SK-N-MC (cell line): ENCODE measurements at places on chromosomes 1 and 21.
A peak's percentile ranks its signal among the peaks of the same experiment; 100 is the strongest.

DNA sequence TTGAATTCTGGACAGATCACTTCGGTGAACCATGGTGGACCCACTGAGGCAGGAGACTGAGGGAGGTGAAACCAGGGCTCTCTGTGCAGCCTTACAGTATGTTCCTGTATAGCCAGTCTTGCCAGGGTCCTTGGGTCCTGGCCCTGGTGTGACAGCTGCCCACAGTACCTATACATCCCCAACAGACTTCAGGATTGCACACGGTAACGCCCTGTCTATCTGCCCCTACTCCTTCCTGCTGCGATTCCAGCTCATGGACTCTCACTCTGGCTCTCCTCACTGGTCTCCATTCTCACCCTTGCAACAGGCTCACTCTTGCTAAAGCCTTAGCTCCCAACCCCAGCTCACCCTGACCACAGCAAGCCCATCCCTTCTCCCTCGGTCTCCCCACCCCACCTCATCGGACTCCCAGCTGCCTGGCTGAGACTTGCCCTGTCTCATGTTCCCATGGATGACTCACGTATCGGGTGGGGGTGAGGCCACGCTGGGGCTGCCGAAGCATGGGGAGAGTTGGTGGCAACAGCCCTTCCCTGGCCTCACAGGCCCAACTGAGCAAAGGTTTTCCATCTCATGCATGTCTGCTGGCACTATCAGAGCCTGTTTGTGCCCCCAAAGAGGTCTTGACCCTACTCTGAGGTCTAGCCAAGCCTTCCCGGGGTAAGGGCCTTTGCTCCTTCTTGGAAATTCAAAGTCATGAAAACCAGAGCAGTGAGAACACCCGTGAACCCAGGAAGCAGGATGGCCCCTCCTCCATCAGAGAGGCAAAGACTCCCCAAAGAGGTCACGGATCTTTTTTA, 7.1 kb downstream of the PHLDA3 start:
- DNase-seq: no peak

- DNase-seq: no peak
Observed at GRCh38 chr1:227170361-227171166, 147.7 kb downstream of the CDC42BPA start.

GRCh38 chr1:46490656-46491442, 1.2 kb downstream of the DMBX1 start:
- DNase-seq: no peak

DNA sequence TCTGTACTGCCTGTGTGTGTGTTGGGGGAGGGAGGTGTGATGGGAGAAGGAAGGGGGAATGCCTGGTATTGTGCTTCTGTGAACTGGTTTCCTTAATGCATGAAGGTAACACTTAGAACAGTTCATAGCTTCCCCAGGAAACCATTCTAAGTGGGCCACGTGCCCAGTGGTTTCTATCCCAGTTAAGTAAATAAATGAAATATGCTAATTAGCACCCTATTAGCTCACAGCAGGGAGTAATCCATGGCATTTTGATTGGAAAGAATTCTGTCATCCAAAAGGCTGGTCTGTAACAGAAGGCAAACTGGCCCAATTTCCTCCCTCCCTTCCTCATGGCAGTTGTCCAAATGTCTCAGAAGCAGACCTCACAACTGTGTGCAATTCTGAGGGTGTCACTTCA, 199.3 kb downstream of the TTLL7 start:
- no peak for DNase-seq

DNA sequence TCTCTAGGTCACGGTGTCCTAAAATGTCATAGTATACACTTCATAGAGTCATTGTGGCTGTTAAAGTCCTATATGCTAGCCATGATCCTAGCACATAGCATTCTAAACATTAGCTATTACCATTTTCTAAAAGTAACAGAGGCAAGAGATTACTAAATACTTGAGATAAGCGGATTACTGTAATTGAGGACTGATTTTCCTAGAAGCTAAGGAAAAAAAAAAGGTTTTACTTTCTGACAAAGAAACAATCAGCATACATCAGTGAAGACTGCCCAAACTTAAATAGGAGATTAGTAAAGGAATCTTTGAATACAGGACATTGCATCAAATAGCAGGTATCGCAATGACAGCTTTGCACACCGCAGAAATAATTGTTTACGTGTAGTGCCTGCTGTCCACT, 91.3 kb upstream of the HNRNPU start:
- no peak for DNase-seq

- no peak for DNase-seq
Observed at GRCh38 chr1:7497107-7497637, 273.9 kb upstream of the VAMP3 start.

- no peak for DNase-seq
Observed at GRCh38 chr1:243416495-243416894, 160.7 kb downstream of the SDCCAG8 start.

DNA sequence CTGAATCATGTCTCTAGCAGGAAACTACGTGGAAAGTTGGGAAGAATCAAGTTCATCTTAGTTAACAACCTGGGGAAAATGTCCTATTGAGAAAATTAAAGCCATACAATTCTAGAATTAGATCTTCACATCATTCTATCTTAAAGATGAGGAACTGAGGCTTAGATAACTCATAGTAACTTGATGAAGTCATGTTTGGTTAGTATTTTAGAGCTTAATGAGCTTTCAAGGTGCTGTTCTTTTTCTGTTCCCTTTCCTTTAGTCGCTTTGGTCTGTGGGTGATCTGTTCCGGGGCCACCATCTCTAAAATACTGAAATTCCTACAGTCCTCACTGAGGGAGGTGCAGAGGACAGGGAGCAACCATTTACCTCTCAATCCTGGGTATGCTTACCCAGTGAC, 4.3 kb upstream of the GLUL start:
- no peak for DNase-seq

DNA sequence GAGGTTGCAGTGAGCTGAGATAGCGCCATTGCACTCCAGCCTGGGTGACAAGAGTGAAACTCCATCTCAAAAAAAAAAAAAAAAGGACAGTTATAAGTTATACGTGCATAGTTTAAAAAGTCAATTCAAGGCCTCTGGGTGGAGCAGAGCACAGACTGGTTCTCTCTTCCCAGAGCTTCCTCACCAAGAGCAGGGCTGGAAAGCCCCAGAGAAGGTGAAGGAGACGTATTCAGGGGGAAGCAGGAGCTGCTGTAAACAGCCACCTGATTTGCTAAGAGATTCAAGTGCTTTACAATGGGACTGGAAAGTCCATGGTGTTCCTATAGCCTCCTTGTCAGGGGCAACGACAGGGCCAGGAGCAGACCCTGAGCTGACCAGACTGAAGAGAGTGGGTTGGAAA, 85.0 kb upstream of the LYST start:
- no peak for DNase-seq

- no peak for DNase-seq
Observed at GRCh38 chr1:51422367-51423072, 92.2 kb upstream of the TTC39A start.

DNA sequence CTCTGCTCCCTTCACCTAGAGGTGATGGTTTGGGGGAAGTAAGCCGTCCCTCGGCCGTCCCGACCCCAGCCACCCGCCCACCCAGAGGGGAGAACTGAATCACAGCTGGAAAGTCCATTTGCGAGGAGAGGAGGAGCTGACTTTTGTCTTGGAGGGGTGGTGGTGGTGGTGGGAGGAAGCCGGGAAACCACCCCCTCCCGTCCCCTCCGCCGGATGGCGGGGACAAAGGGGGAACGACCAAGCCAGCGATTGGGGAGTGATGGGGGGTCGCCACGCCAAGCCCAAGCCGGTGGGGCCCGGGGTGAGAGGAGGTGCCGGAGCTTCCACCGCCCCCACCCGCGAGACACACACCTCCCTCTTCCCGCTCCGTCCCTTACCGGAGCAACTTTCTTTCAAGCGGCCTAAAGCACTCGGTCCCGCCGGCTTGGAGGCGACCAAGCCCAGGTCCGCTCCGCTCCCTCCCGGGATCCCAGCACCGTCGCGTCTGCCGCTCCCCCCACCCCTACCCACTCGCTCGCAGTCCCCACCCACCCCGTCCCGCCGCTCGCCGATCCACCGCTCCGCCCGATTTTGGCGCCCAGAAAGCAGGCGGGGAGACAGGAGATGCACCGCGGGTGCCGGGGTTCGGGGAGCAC, 540 bp downstream of the ARHGEF2 start:
- no peak for DNase-seq

GRCh38 chr1:159854116-159854692, 8.3 kb downstream of the VSIG8 start:
- DNase-seq: no peak

DNA sequence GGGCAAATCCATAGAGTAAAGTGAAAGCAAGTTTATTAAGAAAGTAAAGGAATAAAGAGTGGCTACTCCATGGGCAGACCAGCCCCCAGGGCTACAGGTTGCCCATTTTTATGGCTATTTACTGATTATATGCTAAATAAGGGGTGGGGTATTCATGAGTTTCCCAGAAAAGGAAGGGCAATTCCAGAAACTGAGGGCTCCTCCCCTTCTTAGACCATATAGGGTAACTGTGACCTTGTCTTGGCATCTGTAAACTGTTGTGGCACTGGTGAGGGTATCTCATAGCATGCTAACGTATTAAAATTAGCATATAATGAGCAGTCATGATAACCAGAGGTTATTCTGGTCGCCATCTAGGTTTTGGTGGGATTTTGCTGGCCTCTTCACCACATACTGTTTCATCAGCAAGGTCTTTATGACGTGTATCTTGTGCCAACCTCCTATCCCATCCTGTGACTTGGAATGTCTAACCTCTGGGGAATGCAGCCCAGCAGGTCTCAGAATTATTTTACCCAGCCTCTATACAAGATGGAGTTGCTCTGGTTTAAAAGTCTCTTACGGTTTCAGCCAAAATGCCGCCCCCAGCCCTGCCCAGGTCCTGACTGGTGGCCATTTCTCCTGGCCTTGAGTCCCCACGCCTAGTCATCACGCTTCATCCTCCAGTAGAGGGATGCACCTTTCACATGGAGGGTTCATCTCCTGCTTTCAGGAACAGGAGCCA, 982 bp upstream of the TRIM17 start:
- no peak for DNase-seq

DNA sequence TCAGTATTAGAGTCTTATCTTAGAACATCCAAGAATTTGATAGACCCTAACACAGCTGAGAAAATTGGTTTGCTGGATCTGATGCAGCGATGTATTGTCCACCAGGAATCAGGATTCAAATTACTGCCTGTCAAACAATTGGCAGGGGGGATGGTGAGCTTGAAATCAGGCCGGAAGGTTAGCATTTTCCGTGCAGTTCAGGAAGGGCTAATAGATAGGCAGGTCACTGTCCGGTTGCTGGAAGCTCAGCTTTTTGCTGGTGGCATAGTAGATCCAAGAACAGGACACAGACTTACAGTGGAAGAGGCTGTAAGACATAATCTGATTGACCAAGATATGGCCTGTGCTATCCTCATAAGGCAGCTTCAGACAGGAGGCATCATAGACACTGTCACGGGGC, 127.2 kb downstream of the MACF1 start:
- DNase-seq: no peak

- DNase-seq: no peak
Observed at GRCh38 chr1:21681426-21681825, 12.3 kb upstream of the RAP1GAP start.

GRCh38 chr1:107863342-107863741, 101.6 kb downstream of the VAV3 start:
- no peak for DNase-seq

- DNase-seq: no peak
Observed at GRCh38 chr21:14271053-14271452, 55.1 kb downstream of the RBM11 start.

DNA sequence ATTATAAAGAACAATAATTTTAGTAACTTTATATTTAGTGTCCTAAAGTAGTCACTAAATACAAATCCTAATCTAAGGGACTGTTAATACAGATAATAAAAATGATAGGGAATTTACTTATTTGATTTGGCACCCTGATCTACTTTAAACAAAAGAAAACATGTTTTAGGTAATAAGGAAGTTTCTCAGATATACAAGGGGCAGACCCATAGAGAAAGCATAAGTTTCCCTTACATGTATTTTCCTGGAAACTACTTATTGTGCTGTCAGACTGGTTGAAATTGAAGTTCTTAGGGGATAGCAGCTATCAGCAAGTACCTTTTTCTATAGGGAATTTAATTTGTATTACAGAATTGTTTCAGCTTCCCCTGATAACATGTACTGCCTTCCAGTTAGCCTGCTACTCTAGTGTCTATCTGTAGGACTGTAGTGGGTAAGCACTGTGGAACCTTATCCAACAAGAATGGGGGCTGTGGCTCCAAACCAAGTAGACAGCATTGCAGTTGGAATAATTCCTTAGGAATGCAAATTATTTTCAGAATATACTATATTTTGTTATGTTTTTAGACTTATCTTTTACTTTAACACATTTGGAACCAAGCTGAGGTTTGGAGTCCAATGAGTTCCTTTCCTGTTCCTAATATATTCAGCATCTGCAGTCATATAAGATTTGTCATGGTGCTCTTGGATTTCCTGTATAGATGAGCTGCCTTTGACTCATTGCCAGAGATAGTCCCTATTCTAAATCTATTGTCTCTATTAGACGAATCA, 14.7 kb downstream of the MSH4 start:
- peak; percentile 86 for DNase-seq

DNA sequence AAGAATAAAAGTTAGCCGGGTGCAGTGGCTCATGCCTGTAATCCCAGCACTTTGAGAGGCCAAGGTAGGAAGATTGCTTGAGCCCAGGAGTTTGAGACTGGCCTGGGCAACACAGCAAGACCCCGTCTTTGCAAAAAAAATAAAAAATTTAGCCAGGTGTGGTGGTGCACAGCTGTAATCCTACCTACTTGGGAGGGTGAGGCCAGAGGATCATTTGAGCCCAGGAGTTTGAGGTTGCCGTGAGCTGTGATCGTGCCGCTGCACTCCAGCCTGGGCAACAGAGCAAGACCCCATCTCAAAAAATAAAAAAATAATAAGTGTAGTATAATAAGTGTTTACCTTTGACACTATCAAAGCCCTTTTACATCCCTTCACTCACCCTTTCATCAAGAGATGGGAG, 5.0 kb downstream of the ACTN2 start:
- DNase-seq: no peak

- no peak for DNase-seq
Observed at GRCh38 chr1:243244432-243244841, 10.6 kb downstream of the CEP170 start.

- DNase-seq: no peak
Observed at GRCh38 chr1:39094685-39095084, 68.5 kb downstream of the NDUFS5 start.

DNA sequence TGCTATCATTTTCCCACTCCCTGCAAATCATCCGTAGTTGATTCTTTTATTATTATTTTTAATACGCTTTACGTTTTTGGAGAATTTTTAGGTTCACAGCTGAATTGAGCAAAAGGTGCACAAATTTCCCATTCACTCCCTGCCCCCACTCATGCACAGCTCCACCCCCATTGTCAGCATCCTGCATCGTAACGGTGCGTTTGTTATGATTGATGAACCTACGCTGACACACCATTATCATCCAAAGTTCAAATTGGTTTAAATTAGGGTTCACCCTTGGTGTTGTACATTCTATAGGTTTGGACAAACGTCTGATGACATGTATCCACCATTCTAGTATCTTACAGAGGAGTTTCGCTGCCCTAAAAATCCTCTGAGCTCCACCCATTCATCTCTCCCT, 44.5 kb downstream of the EDARADD start:
- no peak for DNase-seq
